RWPE2 (cell line): ENCODE measurements at places on chromosomes 13 and 19.
A peak's percentile ranks its signal among the peaks of the same experiment; 100 is the strongest.

DNA sequence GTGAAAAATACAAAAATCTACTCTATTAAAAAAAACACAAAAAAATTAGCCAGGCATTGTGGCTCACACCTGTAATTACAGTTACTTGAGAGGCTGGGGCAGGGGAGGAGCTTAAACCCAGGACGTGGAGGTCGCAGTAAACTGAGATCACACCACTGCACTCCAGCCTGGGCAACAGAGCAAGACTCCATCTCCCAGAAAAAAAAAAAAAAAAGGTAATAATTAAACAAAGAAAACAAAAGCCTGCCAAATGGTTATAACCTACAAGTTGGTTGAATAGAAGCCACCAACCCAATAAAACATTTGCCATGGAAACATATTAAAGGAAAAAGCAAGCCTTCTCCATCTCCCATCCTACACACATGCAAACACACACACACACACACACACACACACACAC lies 255.2 kb downstream of the ITGBL1 start:
- no peak for DNase-seq
- no peaks in the 10 kb centered on the region for H3K36me3 ChIP-seq
- no peak overlapping the region for H3K4me3 ChIP-seq
- H3K4me1 ChIP-seq, result peaks cover 7% of the 10 kb centered on the region
- H3K27me3 ChIP-seq, result no peaks in the 10 kb centered on the region

DNA sequence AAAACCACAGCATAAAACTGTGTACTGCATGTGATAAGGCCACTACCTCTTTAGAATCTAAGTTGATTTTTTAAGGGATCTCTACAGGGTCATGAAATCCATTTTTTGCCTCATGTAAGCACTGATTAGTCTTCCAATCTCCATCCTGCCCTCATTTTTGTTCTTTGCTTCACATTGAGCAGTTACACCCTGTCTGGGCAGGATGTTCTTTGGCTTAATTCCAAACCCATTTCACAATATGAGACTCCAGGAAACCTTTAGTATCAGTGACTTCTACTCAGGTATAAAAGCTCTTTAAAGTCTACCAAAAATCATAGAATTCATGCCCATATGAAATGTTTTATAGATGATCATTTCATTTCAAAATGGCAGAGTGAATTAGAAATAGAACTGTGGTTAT lies 592.6 kb downstream of the TBC1D4 start:
- H3K27ac ChIP-seq, result peak overlapping the region; percentile 97
- no peaks in the 10 kb centered on the region for H3K36me3 ChIP-seq
- peaks cover 36% of the 10 kb centered on the region for H3K4me1 ChIP-seq
- no peaks in the 10 kb centered on the region for H3K27me3 ChIP-seq

DNA sequence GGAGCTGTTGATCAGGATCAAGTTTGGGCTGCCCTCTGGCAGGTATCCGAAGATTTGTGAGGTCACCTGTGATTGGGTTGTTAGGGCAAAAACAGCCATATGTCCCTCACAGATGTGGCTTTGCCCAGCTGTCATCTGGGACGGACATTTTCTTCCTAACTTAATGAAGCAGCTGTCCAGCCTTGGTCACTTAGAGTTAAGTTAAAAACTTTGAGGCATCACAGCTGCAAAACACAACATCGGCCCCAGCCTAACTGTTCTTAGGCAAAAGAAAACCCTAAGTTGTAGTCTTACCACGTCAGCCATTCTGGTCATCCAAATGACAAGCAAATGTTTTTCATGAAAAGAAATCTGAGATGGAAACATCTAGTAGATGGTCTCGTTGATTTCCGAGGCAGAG lies 318.4 kb downstream of the DCLK1 start:
- no peak overlapping the region for H3K4me3 ChIP-seq
- H3K27ac ChIP-seq, result no peak overlapping the region
- DNase-seq, result no peak
- no peaks in the 10 kb centered on the region for H3K36me3 ChIP-seq
- H3K4me1 ChIP-seq, result no peaks in the 10 kb centered on the region

GRCh38 chr13:32009362-32009761 lies 22.2 kb upstream of the FRY start:
- DNase-seq, result no peak
- H3K36me3 ChIP-seq, result no peaks in the 10 kb centered on the region
- no peak overlapping the region for H3K4me3 ChIP-seq
- H3K27ac ChIP-seq, result no peak overlapping the region
- no peaks in the 10 kb centered on the region for H3K4me1 ChIP-seq

DNA sequence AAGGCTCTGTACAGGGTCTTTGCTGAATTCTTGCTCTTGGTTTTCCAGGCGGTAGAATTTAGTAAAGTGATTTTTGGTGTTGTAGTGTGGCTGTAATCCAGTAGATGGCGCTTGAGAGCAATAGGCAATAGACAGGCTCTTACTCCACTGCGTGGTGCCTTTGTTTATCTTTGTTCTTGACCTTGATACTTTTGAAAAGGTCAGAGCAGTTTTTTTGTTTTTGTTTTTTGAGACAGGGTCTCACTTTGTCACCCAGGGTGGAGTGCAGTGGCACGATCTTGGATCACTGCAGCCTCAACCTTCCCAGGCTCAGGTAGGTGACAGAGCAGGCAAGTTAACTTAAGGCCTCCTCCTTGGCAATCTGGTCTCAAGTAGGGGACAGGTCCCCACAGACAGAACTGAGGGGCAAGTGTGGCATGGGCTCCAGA lies 12.2 kb upstream of the LILRA5 start:
- no peak overlapping the region for H3K27ac ChIP-seq
- no peaks in the 10 kb centered on the region for H3K4me1 ChIP-seq
- peaks cover 3% of the 10 kb centered on the region for H3K27me3 ChIP-seq
- no peak overlapping the region for H3K4me3 ChIP-seq
- DNase-seq, result no peak

GRCh38 chr19:6473647-6474046 lies 7.9 kb downstream of the DENND1C start:
- no peaks in the 10 kb centered on the region for H3K27me3 ChIP-seq
- H3K36me3 ChIP-seq, result no peaks in the 10 kb centered on the region
- no peak overlapping the region for H3K27ac ChIP-seq

DNA sequence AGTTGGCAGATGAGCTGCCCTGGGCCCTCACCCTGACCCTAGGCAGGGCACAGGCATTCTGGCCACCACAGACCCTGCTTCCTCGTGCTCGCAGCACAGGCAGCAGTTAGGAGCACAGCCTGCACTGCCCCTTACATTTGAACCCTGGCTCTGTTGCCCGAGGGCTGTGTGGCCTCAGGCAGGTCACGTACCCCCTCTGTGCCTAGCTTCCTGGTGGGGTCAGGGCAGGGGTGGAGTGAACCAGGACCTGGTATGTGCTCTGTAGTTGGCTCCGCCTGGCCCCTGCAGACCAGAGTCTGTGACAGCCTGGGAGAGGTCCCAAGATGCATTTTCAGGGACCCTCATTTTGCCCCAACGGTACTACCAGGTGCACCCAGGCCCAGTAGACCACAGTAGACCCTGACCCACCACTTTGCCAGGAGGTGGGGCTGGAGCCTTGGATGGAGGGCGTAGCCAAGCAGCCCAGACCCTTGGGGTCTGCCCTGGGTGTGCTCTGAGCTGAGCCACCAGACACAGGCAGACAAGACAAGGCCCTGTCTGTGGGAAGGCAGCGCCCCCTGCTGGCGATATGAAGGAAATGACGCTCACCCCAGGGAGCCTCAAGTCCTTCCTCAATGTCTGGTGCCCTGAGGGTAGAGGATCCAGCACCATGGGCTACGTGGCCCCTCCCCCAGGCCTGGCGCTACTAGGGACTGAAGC lies 9.1 kb downstream of the LYL1 start:
- DNase-seq, result peak; percentile 53
- no peaks in the 10 kb centered on the region for H3K4me1 ChIP-seq
- no peak overlapping the region for H3K27ac ChIP-seq
- H3K36me3 ChIP-seq, result no peaks in the 10 kb centered on the region
- no peak overlapping the region for H3K4me3 ChIP-seq
